ENCODE measurements at places on chromosomes 12 and 14.

DNA sequence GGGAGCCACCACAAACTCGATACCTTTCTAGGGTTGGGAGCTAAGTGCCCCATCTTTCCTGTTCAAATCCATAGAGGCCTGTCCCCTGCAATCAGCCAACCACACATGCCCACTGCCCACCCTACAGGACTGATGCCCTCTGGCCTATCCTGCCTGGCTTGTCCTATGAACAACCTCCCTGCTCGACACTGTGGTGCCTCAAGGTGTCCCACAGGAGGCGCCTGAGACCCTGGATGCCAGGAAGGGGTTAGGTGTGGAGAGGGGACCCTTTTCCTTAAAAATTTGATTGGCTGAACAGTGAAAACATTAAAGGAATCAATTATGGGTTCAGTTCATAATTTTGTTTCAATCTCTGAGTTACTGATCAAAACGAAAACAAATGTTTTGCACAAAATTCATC is 97.3 kb upstream of the FZD10 start:
- no peak for DNase-seq

DNA sequence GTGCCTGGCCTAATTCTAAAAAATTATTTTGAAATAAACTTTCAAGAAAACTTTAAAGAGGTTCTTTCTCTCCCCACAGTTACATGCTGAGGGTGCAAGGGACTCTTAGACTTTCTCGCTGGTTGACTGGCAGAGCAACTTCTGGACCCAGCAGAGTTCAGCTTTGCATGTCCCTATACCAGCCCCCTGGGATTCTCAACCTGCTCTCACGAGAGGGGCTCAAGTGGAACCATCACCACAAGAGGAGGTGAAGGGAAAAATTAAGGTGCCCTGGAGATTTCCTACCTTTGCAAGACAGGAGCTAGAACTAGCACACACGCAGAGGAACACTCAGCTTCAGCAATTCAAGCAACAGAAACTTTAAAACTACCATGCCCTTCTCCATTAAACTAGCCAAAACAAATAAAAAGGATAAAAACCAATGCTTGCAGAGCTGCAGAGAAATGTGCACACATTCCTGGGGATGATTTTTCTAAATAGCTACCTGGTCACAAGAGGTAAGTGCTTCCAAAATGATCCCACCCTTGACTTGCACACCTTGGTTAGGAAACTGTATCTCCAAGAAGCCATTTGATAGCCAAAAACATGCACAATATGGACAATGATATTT is 2.5 kb downstream of the HVCN1 start:
- no peak for DNase-seq

DNA sequence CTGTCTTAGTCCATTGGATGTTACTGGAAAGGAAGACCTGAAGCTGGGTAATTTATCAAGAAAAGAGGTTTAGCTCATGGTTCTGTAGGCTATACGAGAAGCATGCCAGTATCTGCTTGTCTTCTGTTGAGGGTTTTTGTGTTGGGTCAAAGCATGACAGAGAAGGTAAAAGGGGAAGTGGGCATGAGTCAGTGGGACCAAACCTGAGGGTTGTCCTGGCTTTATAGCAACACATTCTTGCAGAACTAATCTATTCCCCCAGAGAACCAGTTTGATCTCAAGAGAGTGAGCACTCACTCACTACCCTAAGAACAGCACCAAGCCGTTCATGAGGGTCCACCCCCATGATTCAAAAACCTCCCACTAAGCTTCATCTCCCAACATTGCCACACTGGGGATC is 19.0 kb upstream of the KRAS start:
- no peak for DNase-seq

- DNase-seq, result no peak
Measured at GRCh38 chr14:101559624-101560533, 1.4 kb upstream of the DIO3 start.

DNA sequence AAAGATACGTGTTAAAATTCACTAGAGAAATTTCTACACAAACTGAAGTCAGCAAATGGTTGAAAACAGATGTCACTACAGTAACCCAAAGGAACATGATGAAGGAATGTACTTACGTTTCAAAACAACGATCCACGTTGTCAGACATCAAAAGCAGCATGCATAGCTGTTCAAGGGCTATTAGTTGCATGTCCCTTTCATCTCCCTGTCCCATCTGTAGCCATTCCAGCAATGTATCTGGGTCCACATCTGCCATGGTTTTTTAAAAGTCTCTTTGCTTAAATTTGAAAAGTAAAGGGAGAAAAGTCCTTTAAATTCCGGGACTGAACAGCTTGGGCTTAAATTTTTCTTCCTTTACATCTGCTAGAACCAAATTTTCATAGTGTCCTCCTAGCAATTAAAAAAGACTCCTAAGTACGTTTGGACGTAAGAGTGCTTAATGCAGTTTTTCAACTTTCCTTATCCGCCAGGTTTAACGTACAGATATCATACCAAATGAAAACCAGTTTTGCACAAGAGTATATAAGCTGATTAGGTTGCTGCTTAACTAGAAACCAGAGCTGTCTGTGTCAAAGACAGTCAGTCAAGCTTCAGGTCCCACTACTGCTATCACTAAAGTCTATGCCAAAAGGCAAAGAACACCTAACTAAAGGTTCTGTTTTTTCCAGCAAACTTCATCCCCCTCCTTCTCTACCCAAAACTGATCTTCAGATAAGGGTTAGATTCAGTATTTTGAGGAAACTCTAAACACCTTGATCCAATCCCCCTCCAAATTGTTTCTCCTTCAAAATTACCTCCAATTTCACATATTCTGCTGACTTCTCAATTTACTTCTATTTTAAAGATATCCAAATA is 1.7 kb downstream of the HECTD1 start:
- no peak for DNase-seq

DNA sequence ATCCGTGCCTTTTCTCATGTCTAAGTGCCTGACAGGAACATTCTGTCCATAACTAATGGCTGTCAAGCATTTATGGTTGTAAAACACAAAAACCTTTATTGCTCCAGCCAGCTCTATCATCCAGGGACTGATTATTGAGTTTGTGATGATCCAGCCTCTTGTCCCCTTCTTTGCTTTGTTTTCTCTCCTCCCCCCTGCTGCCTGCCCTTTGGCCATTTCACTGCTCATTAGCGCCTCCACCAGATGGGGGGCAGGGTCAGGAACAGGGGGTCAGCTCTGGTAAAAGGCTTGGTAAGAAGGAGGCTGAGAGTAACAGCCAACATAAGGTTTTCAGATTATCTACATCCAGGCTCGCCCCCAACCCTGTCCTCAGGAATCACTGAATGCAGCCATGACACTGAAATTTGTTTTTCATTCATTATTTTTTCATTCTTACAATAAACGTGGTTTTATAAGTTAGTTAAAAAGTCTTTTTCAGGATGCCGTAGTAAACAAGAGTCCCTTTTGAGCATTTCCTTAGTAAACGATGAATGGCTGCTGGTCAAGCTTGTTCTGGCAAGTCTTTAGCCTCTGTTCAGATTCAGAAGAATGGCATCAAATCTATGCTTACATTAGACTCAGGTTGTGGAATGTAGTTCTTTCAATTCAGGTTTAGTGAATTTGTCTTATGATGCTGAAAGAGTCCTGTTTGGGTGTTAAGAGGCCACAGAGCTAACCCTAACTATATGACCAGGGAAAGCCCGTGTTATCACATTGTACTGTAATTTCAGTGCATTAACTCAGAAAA is 21.7 kb downstream of the HMGA2 start:
- DNase-seq, result no peak

DNA sequence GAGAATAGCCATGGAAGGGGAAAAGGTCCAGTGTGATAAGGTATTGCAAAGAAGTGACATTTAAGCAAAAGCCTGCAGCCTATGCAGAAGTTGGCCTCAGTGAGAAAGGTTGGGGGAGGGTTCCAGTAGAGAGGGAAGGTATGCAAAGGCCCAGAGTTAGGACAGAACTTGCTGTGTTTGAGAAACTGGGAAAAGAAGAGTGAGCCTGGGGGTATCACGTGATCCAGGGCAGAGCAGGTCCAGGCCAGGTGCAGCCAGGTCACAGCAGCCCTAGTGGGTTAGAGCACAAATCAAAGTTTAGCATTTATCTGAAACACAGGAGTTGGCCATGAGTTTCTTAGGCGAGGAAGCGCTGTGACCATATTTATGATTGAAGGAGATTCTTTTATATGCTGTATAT is 1.6 kb downstream of the SERPINA5 start:
- DNase-seq, result no peak

GRCh38 chr12:4472046-4472445 is 26.4 kb upstream of the FGF6 start:
- no peak for DNase-seq

DNA sequence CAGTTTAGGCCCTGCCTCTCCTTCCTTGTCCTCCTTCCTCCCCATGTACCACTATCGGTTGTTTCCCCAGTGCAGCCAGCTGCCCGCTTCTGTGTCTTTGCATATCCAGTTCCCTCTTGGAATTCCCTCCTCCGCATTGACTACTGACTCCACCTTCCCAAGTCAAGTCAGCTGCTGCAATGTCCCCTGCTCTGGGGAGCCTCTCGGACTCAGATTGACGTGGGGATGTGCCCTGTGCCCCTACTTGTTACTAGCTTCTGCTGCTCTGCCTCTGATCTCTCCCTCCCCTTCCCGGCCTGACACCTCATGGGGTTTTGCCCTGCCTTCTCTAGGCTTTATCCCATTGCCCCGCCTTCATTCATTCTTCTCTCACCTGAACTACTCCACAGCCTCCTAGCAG is 2.1 kb upstream of the CD9 start:
- no peak for DNase-seq

DNA sequence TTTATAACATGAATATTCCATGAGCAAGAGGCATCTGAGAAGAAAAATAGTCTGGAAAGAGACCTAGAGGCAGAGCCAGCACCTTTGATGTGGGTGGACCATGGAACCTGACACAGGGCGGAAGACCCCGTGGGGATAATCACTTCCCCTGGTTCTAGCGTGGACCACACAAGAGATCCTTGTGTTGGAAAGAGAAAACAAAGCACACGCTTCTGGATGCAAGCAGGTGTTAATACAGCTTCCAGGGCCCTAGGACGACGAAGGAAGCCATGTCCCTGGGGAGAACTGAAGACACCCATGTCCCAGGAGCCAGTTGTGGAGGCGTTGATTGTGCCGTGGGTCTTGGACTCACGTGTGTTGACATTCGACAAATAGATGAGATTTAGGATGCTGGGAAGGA is 102.9 kb downstream of the ADGRD1 start:
- no peak for DNase-seq

DNA sequence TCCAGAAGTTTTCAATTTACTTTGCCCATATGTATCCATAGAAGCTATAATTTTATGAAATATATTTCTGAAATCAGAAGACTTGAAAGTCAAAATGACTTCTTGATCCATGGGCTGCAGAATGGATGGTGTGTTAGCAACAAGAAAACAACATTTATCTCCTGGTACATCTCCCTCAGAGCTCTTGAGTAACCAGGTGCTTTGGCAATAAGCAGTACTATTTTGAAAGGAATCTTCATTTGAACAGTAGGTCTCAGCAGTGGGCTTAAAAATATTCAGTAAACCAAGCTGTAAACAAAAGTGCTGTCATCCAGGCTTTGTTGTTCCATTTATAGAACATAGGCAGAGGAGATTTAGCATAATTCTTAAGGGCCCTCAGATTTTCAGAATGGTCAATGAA is 100.4 kb downstream of the SLC38A1 start:
- no peak for DNase-seq

DNA sequence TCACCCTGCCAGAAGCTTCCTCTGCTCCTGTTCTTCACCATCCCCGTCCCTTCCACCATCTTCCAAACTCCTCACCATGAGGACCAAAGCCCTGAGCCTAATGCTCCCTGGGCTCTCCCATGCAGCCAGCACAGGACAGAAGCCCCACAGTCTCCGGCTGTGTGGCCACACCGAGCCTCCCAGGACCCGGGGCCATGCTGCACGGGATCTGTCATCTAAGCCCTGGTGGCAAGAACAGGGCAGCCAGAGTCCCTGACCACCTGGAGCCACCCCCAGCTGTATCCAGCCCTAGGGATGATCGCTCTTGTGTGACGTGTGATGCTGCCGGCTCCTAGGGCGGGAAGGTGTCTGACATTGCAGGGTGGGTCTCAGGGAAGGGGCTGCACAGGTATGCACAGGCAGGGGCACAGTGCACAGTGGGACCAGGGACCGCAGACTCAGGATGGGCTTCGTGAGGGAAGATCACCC is 8.1 kb downstream of the TMEM179 start:
- no peak for DNase-seq

- no peak for DNase-seq
Measured at GRCh38 chr12:130286741-130287440, 50.8 kb upstream of the PIWIL1 start.

DNA sequence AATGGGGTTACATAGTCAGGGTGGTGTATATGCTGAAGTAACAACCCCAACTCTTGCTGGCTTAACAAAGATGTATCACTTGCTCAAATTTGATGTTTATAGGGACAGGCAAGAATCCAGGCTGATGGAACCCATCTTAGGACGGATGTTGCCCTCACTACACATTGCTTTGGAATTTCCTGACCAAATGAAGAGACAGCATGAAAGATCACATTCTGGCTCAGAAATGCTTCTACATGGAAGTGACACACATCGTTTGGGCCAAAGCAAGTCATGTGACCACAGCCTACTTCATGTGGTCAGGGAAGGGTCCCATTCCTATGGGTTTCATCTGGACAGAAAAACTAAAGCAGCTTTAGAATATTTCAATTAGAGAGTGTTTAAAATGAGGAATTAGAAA is 345.8 kb downstream of the TMEM132D start:
- no peak for DNase-seq

DNA sequence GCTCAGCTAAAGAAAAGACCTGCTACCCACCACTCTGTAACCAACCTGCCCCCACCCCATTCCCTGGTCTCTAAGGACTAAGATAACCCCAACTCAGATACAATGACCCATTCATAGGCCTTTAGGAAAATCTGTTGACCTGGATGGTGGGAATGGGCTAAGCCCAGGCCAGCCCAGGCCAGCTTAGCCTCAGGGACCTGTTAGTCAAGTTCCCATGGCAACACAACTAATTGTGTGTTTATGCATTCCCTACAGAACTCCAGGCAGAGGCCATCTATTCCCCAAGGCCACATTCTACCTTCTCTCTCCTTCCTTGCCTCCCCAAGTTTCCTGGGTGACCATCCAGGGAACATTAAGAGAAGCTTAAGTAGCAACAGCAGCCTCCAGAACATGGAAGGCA is 16.1 kb upstream of the KRT8 start:
- DNase-seq, result no peak

- no peak for DNase-seq
Measured at GRCh38 chr12:113407931-113408600, 4.4 kb upstream of the SDS start.

GRCh38 chr12:8584004-8584403 is 28.7 kb downstream of the AICDA start:
- DNase-seq, result no peak

DNA sequence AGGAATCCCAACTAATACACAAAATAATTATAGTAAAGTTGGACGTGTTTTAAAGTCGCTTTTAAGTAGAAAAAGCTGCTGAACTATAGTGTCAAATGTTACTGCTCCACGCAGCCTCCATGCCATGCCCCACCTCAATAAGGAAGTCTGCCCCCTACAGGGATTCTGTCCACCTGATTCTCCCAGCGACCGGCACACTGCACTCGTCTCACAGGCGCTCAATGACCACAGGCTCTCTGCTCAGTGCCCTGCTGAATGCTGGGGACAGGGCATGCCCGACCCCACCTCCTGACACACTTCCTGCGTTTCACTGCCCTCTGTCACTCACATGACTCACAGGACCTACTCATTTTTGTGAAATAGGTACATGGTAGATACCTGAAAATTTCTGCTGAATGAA is 48.9 kb downstream of the BDKRB1 start:
- DNase-seq, result no peak

Measured in NCI-H1930 (cell line).